NCI-H2107 (cell line): ENCODE measurements at places on chromosomes 3 and 15.

DNA sequence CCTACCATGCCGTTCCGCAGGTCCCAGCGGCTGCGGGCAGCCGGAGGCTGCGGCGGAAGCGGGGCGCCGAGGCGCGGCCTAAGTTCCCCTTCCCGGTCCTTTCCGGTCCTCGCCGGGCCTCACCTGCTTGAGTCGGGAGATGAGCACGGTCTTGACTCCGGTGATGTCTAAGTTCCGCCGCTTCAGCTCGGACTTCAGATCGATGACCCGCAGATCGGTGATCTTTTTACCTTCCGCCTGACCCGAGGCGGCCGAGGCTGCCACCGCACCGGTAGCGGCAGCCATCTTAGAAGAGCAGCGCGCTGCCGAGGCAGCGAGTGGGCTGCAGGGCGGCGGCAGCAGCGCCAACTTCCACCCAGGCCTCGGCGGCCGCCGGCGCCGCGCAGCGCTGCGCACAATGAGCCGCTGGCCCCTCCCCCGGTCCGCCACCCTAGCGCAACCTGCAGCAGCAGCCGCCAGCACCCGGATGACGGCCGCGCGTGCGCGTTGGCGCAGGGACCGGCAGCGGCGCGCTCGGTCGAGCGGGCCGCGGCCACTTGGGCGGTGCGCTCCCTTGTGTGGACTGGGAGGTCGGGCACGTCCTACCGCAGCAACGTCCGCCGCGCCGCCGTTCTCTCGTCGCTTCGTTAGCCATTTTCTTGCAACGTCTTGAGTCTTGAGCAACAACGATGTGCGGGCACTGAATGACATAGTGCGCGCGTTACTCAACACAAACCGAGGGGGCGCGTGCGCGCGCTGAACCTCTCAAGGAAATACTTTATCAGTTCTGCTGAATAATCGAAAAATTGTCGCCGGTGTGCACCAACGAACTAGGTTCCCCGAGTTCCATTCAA lies at the start of gene SLTM:
Gene SLTM (minus strand): TSS at position 399 of the 833 bp plus-strand sequence. CDS start 114 bp downstream, at position 285.
- peak; percentile 57 for DNase-seq

DNA sequence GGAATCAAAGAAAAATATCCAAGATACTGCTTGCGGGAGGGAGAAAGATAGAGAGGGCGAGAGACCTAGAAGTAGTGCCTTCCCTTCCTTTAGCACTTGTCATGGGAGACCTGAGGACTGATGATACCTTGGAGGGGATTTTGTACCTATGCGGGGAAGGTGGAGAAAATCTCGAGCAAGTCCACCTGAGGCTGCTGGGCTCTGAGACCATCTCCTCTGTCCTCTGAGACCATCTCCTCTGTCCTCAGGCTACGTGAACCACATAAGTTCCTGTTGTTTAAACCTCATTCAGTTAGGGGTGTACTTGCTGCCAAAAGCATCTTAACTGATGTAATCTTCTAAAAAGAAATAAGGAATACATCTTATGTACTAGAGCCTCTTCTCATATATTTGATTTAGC lies 164.9 kb downstream of the NR2F2 start:
- DNase-seq: no peak

DNA sequence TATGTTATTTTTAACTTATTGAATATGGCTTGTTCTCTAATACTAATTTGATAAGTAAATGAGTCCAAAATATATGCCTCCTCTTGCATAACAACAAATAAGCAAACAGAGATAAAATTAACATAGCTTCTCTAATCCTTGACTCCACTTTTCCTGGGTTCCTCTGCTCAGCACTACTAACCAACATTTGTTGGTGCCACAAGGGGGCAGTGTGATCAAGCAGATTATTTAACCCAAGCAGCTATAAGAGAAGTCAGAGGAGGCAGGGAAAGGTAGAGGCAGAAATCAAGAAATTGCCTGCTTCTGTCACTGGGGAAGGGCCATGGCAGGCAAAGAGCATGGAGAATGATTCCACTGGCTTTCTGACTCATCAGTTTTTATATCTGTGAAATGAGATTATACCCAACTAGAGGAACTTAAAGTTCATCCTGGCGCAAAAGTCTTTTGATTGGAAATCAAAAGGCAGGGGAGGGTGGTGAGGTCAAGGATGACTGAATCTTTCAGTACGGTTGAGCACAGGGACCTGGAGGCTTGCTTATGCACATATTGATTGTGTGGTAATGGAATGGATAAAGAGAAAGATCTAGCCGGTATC lies 152.2 kb downstream of the IGSF11 start:
- peak; percentile 63 for DNase-seq

- no peak for DNase-seq
Measured at GRCh38 chr3:23389089-23389488, 186.0 kb downstream of the UBE2E2 start.

DNA sequence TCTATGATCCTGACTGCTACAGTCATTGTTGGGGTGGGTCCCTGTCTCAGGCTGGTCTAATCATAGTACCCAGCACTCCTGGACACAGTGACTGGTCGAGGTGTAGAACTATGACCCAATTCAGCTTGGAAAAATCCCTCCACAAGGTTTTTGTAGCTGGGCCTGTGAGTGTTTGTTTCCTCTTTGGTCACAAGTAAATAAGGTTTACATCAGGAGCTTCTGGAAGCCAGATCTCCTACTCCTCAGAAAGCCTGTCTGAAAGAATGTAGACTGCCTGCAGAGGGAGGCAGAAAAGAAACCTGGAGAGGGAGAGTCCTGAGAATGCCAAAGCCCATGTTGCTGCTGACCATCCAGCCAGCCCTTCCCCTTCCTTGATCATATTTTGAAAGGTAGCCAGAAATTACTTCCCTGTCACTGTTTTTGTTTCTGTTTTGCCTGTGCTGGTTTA lies 123.2 kb downstream of the RAP2B start:
- no peak for DNase-seq

GRCh38 chr3:186644683-186645082 lies 4.5 kb downstream of the FETUB start:
- DNase-seq: no peak

DNA sequence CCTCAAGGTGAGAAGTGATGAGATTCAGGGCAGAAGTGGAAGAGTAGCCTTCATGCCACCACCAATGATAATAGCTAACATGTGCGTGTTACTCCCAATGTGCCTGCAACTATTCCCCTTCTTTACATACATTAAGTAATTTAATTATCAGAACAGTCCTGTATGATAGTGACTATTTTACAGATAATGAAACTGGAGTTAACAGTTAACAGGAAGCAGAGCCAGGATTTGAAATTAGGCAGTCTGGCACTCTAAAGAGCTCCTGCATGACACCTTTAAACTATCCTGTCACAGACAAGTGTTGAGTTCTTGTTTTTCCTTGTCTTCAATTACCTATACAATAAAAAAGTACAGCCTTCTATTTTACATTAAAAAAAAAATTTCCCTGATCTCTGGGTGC lies 148.8 kb downstream of the LEKR1 start:
- DNase-seq: no peak

- DNase-seq: no peak
Measured at GRCh38 chr15:36951731-36952247, 148.6 kb downstream of the MEIS2 start.

DNA sequence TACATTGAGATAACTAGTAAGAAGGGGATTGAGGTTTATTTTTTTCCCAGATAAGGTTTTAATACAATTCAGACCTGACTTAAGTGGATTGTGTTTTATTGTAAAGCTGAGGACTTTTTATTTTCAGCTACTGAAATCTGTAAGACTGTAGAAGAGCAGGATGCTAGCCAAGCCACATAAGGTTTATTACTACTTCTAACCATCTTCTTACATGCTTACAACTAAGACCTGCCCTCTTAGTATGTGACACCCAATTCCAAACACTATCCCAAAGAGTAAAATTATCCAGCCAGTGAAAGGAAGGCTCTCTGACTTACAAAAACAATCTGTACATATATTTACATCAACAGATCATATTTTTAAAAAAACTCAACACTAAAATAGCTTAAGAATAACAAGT lies 564.5 kb upstream of the NAALADL2 start:
- no peak for DNase-seq

- no peak for DNase-seq
Measured at GRCh38 chr3:34382859-34383258, 584.4 kb downstream of the PDCD6IP start.

DNA sequence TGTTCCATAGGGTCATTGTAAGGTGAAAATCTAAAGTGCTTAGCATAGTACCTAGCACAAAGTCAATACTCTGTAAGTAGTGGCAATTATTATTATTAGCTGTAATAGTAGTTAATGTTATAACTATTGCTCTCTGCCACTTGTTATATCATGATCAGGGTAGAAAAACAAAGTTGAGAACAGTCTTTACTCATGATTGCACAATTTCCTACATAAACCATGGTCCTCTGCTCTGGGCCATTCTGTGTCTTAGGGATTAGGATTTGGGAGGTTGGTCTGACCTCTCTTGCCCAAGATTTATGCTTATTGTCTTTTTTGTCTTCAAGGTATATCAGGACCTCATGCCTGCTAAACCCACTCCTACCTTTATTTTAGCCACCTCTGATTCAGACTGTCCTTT lies 4.3 kb upstream of the LRRC58 start:
- no peak for DNase-seq

- no peak for DNase-seq
Measured at GRCh38 chr3:114745322-114746240, 401.5 kb downstream of the ZBTB20 start.

DNA sequence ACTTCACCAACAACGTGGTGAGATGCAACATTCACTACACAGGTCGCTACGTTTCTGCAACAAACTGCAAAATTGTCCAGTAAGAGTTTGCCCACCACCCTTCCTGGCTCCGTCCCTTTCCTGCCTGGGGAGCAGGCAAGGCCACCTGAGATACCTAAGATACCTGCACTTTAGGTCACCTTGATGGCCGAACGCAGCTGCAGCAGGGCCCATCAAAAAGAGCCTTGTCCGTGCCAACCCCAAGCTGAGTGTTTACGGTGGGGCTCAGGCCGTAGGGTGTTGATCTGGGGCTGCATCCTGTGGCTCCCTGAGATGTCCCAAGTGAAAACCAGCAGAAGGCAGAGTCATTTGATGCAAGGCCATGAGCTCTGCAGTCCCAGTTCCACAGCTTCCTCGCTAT lies 23.2 kb downstream of the LOXL1 start:
- no peak for DNase-seq

- no peak for DNase-seq
Measured at GRCh38 chr3:44896440-44896839, 22.0 kb downstream of the TGM4 start.

GRCh38 chr3:105101603-105102002 lies 265.1 kb upstream of the ALCAM start:
- DNase-seq: no peak

DNA sequence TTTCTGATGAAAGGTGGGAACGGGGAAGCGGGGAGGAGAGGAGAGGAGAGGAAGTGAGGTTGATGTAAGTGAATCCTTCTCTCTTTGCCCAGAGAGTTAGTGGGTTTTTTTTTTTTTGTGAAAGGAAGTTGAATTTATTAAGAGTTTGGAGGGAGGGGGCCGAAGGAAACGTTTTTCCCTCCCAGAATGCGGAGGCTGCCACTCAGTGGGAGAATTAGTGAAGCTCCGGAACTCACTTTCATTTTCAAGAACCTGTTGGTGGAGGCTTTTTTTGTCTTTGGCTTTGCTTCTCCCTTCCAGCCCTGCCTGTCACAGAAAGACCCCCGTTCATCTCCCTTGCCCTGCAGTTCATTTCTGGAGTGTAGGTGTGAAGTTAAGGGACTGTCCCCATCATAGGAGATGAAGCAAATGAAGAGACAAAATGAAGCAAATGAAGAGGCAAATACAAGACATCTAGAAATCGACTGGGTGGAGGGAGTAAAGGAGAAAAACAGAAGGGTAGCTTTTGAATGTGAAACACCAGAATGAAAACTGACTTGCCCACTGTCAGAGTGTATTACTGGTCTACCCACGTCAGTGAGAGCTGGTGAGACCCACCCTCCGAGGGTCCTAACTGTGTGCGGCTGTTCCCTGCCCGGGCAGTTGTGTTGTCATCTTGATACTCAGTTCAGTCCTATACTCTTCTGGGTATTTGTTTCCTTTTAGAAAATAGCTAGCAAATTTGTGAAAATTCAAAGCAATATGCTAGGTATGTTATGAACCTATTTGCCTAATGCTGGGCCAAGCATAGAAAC lies 91.5 kb downstream of the ITPR1 start:
- no peak for DNase-seq

- DNase-seq: no peak
Measured at GRCh38 chr3:129540776-129541516, 2.0 kb upstream of the H1-8 start.

DNA sequence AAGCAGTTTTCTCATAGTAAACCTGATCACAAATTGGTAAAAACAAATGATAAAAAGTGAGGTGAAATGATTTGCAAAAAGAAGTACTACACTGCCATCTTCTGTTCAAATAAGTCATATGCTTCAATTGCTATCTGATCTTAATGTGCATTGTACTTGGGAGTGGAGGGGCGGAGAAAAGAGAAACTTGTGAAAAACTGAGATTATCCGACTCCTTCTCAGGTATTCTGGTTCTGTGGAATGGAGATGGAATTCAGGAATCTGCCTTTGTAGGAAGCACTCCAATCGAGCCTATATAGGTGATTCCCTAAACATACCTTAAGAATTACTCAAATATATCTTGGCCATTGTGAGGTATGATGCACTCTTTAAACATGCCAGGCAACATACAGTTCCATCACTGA lies 180.6 kb downstream of the CHL1 start:
- no peak for DNase-seq

GRCh38 chr3:64160000-64160695 lies 65.1 kb downstream of the PRICKLE2 start:
- DNase-seq: no peak

DNA sequence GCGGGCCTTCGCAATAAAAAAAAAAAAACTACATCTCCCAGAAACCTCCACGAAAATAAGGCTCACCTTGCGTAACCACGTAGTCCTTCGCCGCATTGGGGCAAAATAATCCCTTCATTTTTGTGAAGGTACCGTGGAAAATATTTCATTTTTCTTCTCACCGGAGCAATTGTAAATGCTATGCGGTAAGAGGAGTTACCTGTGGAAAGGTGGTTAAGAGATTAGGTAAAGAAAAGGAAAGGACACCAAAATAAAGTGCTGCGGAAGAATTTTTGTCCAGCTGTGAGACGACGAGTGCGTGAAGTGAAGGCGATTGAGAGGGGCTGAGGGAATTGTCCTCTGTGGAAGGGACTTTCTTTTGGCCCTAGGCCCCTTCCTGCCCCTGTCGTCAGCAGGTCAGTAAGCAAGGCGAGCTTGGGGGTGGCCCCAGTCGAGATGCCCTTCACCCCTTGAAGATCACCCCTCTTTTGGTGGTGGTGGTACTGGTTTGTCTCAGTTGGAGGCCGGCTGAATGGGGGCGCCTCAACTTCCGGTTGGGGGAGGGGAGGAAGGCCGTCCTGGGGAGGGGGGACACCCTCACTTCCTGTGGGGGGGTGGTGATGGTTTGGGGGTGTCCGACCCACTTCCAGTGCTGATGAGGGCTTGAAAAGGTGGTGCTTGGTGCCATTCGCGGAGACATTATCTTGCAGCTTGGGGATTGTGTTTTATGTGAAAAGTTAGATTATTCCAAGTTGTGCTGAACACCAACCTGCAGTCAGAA lies at the start of gene HMG20A:
Gene HMG20A (plus strand): TSS at position 279 of the 760 bp plus-strand sequence. CDS start 37,520 bp downstream, outside the sequence.
- no peak for DNase-seq

- no peak for DNase-seq
Measured at GRCh38 chr3:187743195-187744141, 1.8 kb downstream of the BCL6 start.

GRCh38 chr3:142849148-142849547 lies 39.7 kb downstream of the PCOLCE2 start:
- no peak for DNase-seq

- no peak for DNase-seq
Measured at GRCh38 chr3:89690646-89691045, 583.2 kb downstream of the EPHA3 start.
